ENCODE measurements at places on chromosomes 1 and 21.
A peak's percentile ranks its signal among the peaks of the same experiment; 100 is the strongest.

DNA sequence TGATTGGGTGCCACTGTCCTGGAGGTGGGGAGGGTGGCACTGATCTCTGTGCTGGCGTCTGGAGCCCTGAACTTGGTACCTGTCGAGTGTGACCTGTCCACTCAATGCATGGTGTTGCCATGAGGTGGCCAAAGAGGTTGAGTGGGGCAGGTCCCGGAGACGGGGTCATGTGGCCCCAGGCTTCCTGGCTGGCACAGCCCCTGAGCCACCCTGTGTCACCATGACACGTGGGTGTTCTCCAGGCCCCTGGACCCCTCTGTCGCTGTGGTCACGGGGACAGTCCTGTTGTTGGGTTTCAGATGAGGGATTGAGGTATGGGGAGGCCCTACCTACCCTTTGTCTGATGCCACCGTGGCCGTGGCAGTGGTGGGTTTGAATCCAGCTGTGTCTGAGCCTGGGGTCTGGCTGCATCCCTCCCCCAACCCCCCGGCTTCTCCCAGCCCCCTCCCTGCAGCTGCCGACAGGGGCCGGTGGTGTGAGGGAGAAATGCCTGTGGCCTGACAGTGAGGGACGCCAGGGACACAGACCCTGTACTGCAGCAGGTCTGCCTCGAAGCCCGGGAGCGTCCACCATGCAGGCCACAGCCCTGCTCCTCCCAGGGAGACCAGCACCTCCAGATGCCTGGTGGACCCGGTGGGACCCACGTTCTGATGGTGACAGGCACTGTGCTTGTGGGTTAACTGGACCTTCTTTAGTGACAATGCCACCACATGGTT lies 12.0 kb downstream of the TRPM2 start:
- no peak for DNase-seq

GRCh38 chr1:212738330-212738729 lies 38.7 kb upstream of the BATF3 start:
- no peak for DNase-seq

- no peak for DNase-seq
These were observed 2.3 kb downstream of the MX1 start for GRCh38 chr21:41428311-41428710.

- DNase-seq: no peak
These were observed 43.4 kb downstream of the LTN1 start for GRCh38 chr21:28949318-28949717.

DNA sequence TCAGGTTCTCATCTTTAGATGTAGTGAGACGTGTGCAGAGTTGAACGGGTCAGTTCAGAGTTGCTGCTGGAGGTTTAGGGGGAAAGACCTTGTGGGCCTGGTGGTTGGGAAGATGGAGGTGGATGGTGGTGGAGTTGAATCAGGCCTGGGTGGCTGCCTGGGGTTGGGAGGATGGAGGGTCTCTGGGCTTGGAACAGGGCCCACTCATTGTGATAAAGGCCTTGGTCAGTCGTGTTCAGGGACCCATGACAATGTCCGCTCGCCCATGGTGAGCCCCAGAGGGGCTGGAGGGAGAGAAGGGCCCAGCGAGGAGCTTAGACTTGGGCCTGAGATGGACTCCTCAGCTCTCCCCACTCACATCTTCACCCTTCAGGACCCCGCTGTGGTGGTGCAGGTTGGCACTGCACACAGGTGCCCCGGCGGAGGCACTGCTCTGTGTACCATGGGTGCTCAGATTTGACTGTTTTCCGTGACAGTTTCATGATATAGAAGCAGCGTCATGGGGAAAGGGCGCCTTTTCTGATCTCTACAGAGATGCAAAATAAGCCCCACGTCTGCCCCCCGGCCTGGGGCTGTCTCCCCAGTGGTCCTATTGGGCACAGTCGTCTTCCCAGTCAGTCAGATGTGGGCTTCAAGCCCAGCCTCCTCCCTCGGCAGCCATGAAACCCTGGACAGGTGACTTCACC lies 39.2 kb downstream of the DISP3 start:
- DNase-seq: no peak

DNA sequence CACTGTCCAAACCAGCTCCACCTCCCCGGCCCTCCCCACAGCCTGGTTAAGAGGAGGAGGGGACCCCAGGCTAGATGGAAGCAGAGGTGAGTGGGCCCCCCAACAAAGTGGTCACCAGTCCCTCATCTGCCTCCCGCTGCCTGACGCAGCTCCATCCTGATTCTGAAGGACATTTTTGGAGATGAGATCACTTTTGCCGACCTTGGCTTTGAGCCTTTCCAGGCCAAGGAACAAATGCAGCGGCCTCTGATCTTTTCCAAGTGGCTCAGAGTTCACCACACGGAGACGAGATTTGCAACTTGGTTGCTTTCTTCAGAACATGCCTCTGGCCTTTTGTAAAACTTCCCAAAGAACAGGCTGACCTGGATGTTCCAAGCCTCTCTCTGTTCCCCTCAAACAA lies 223.1 kb downstream of the NPHP4 start:
- no peak for DNase-seq

- no peak for DNase-seq
These were observed 143.9 kb upstream of the DNAH14 start for GRCh38 chr1:224785622-224786021.

DNA sequence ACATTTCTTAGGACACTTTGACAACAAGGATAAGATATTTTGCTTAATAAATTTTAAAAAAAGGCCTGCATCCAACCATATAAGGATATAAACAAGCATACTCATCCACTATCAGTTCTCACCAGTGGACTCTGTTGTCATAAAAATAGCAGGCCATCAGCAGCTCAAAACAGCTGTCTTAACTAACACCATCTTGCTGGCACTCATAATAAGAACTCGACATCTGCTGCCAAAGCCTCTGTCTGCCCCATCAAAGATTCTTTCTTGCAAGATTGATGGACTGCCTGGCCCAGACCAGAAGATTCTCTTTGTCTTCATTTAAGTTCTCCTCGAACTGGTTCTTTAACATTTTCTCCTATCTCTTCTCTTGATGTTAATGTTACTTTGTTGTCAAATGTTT lies 10.1 kb downstream of the JMJD4 start:
- no peak for DNase-seq

GRCh38 chr1:38451541-38451993 lies 405.0 kb upstream of the POU3F1 start:
- DNase-seq: peak; percentile 18

- DNase-seq: no peak
These were observed 366.0 kb downstream of the OMA1 start for GRCh38 chr1:58180537-58180936.

DNA sequence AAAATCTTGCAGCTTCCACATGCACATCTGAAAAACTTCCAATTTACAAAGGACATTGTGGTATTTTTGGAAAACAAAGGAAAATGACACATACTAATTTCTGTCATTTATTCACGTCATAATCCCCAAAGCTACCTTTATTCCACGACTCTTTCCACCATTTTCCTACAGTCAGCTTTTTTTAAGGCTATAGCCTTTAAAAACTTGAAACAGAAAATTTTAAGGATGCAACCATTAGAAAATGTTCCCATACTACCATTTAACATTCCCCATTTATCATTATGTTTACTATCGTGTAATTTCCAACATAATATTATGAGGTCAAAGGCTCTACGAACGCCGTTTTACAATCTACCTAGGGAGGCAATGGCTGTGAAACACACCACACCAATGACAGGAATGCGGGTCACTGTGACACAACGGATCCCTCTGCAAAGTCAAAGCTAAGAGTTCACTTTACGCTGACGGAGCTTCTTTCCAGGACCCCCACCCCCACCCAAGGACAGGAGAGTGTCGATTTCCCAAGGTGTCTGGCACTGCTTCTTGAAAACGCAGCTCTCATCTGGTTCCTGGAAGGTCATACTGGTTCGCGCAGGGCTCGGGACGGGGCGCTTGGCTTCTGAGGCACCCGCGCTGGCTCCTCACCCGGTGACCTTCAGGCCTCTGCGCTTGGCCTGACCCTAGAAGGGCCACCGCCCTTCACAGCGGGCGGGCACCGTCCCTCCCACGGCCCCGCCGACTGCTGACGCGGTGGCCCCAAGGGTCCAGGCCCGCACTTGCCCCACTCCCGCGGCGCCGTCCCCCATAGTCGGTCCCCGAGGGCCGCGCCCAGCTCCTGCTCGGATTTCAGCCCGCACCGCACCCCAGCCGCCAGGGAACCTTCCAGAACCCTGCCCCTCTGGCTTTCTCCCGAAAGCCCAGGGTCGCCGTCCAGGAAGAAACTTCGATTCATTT lies 50.5 kb upstream of the ATF3 start:
- no peak for DNase-seq

GRCh38 chr1:211830055-211830327 lies 572 bp downstream of the LPGAT1 start:
- no peak for DNase-seq

DNA sequence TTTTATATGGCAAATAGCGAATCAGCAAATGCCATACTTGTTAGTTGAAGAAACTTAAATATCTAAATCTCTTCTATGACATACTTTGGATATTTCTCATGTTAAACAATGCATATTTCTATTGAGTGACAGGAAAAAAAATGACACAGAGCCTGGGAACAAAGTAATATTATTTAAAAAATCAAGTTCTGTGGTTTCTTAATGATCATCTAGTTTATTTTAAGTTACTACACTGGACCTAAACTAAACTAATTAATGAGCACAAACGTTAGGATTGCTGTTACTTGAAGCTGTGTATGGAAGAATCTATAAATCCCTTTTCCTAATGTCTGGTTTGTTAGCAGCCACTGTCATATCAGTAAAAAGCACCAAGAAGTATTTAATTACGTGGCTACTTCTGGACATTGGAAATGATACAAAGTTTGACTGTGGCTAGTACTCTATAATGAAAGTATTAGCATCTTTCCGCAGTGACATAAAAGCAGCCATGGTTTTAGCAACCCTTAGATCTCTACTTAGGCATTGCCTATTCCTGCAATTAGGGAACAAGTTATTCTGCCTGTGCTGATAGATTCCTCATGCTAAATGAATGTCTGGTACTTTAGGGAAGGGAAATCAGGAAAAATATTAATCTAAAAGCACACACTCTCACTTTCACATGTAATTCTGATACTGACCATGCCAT lies 981.7 kb upstream of the B3GALT2 start:
- DNase-seq: no peak

- DNase-seq: no peak
These were observed 5.8 kb downstream of the PERM1 start for GRCh38 chr1:975896-976683.

GRCh38 chr1:112110031-112110430 lies 120.6 kb upstream of the KCND3 start:
- no peak for DNase-seq

DNA sequence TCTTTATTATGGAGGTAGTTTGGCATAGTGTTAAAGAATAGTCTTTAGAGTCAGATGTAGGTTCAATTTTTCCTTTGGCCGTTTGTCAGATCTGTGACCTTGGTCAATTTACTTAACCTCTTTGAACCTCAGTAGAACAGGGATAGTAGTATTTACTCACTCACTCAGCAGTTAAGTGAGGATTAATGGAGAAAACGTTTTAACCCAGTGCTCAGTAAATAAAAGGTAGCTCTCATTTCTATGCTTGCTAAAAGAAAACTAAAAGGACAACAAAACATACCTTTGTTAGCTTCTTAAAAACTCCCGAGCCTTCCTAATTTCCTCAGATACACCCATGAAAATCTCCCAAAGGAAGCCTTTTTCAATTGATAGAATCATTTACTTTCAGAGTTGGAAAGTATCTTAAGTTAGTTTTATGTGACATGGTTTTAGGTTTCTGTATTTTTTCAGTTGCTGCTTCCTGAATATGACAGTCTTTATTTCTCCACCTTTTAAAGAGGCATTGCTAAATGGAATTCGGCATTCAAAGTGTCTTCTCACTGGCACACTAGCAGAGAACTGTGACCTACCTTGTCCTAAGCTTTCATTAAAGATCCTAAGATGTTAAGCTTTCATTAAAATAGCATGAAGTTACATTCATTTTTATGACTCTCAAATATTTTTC lies 7.8 kb downstream of the ABCD3 start:
- DNase-seq: no peak

DNA sequence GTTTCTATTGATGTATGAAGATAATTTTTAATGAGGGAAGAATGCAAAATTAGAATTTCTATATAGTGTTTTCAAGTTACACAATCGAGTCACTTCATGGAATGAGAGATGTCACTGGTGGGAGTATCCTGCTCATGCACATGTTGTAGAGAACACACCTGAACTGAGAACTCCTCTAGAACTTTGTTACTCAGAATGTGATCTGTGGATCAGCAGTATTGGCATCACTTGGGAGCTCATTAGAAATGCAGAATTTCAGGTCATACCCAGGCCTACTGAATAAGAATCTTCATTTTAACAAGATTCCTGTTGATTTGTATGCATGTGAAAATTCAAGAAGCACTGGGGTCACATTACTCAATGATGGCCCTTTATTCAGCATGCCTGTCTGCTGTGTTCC lies 28.8 kb downstream of the ZNF326 start:
- no peak for DNase-seq

GRCh38 chr1:232834066-232834465 lies 28.9 kb downstream of the MAP10 start:
- DNase-seq: no peak

- DNase-seq: no peak
These were observed 71.8 kb upstream of the CSF1 start for GRCh38 chr1:109838838-109839240.

DNA sequence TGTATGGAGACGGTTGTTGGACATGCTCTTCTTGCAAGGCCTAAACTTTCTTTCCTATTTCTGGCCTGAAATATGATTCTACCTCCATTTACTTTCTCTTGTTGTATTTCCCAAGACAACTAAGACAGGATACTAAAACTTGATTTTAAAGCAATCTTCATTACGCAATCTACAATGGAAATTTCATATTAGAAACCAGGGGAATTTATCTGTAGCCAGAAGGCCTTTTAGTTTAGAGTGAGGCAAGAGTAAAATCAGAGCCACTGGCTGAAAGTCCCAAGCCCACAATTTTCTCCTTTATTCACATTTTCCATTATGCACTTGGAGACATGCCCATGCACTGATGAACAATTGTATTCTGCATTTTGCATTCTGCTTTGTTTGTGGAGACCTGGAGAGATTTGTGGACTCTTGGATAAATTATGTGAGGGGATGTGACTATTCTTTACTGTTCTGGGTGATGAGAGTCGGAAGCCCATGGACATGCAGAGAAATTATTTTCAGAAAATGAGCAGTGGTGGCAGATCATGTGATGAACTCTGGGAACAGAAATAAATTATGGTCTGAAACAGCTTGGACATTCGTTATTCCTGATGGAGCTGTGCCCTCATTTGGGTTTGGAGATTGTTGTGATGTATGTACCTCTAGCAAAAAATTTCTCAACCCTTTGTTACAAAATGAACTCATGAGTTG lies 336.8 kb downstream of the SEC16B start:
- DNase-seq: no peak

- DNase-seq: no peak
These were observed 72.6 kb downstream of the DDR2 start for GRCh38 chr1:162704673-162705424.

Measured in smooth muscle cell of the brain vasculature (primary cell).